ENCODE measurements at places on chromosomes 12 and 14.
A peak's percentile ranks its signal among the peaks of the same experiment; 100 is the strongest.

- DNase-seq = no peak
Observed at GRCh38 chr12:110677206-110677911, 11.6 kb downstream of the HVCN1 start.

GRCh38 chr14:81157431-81157830 is 63.3 kb downstream of the GTF2A1 start:
- DNase-seq = peak; percentile 25

DNA sequence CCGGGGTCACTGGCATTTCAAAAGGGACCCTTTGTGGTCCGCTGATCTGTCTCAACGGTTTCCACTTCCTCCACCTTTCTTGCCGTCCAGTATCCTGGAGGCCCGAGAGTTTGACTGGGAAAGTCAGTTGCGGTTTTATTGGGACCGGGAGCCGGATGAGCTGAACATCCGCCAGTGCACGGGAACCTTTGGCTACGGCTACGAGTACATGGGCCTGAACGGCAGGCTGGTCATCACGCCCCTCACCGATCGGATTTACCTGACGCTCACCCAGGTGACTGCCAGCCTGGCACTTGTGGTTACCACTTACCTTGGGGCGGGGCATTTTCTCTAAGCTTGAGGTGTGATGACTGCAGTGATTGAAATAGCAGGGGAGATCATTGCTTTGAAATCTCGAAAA is 83.8 kb downstream of the DNAH10 start:
- DNase-seq = no peak

DNA sequence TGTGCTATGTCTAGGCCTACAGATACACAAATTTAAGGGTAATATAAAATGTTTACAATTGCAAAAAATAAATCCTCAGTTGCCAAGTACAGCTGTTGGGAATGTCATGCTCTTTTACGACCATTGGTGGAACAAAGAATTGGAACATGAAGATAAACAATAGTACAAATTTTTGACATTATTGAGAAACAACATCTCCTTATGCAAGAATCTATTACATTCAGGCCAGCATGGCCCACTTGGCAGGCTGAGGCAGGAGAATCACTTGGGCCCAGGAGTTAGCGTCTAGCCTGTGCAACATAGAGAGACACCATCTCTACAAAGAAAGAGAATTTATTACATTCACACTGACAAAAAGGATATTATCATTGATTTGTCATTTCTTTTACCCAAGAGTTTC is 135.9 kb upstream of the NTF3 start:
- no peak for DNase-seq

- no peak for DNase-seq
Observed at GRCh38 chr12:62517887-62518286, 51.3 kb downstream of the MON2 start.

All from GM23248 (cell line).